ENCODE measurements at places on chromosomes 2 and 18. TPM values are rescaled to one million over a fixed set of nuclear protein-coding genes. Genes with fewer than 3 reads are reported as not detected.

GRCh38 chr2:158644139-158644538 lies 151.0 kb upstream of the DAPL1 start:
- peak overlapping the region; percentile 55 for H3K27ac ChIP-seq
- no peaks in the 10 kb centered on the region for H3K27me3 ChIP-seq
- no peak for DNase-seq
- H3K4me1 ChIP-seq: peaks cover 6% of the 10 kb centered on the region
- peaks cover 15% of the 10 kb centered on the region for H3K36me3 ChIP-seq

Gene ELMOD3
- 20.0 TPM for total RNA-seq

DNA sequence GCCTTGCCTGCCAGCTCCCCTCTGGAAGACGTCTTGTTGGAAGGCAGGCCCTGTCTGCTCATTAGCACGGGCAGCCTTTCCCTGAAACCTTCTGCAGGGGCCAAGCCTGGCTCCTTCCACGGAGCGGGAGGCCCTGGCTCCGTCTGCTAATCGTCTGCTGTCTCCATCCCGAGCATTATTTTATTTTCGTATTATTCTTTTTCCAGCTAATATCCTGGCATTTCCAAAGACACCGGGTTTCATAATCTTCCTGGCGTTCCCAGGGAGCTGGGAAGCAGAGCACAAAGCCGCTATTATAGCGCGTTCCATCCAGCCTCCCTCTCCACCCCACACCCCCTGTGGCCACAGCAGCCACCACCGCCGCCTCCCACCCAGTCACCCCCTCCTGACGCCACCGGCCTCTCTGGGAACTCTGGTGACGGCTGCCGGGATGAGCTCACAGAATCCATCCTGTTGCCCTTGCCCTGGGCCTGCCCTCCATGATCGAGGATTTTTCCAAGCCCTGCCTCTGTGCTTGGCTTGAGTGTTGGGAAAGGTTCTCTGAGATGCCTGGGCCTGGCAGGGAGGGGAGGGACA lies 125.5 kb downstream of the DYSF start:
- peak overlapping the region; percentile 23 for H3K27ac ChIP-seq
- no peak for DNase-seq
- H3K27me3 ChIP-seq: no peaks in the 10 kb centered on the region
- H3K4me3 ChIP-seq: no peak overlapping the region
- peaks cover 25% of the 10 kb centered on the region for H3K36me3 ChIP-seq

GRCh38 chr2:28046921-28047320 lies 156.4 kb downstream of the BABAM2 start:
- H3K27me3 ChIP-seq: no peaks in the 10 kb centered on the region
- H3K4me3 ChIP-seq: no peak overlapping the region
- H3K4me1 ChIP-seq: peaks cover 21% of the 10 kb centered on the region
- no peak for DNase-seq
- H3K36me3 ChIP-seq: peaks cover 5% of the 10 kb centered on the region

Gene CNTNAP5
- not detected for total RNA-seq

GRCh38 chr2:75146606-75147332 lies 52.6 kb downstream of the TACR1 start:
- DNase-seq: no peak
- no peak overlapping the region for H3K4me3 ChIP-seq
- H3K36me3 ChIP-seq: peaks cover 3% of the 10 kb centered on the region
- no peak overlapping the region for H3K27ac ChIP-seq
- H3K27me3 ChIP-seq: no peaks in the 10 kb centered on the region
- H3K4me1 ChIP-seq: peaks cover 17% of the 10 kb centered on the region

Gene RAB17
- total RNA-seq: 0.68 TPM

DNA sequence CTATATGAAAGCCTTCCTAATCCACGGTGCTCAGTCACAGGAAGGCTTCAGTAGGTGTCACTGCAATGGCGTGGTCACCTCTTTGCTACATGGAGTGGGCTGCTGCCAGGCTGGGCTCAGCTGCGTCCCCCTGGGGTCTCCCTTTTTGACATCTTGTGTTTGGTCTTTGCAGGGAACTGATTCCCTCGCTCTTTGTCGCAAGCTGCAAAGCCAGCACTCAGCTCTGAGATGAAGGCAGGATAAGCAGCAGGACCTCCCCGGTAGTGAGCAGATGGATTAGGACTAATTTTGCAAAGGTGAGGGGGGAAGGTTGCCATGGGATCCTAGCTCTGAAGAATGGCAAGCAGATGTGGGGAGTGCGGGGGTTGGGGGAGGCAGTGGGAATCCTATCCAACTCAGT lies 173.9 kb upstream of the ARL4C start:
- no peak overlapping the region for H3K27ac ChIP-seq
- no peaks in the 10 kb centered on the region for H3K27me3 ChIP-seq
- DNase-seq: no peak
- no peak overlapping the region for H3K4me3 ChIP-seq
- peaks cover 17% of the 10 kb centered on the region for H3K4me1 ChIP-seq
- peaks cover 3% of the 10 kb centered on the region for H3K36me3 ChIP-seq

Gene B3GNT7
- 1.9 TPM for total RNA-seq

Gene OSR1
- 32.3 TPM for total RNA-seq

DNA sequence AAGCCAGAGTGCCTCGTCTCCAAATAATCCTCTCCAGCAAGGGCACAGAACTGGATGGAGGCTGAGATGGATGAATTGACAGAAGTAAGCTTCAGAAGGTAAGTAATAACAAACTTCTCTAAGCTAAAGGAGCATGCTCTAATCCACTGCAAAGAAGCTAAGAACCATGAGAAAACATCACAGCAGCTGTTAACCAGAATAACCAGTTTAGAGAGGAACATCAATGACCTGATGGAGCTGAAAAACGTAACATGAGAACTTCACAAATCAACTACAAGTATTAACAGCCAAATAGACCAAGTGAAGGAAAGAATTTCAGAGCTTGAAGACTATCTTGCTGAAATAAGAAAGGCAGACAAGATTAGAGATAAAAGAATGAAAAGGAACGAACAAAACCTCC lies 32.3 kb downstream of the WDPCP start:
- peaks cover 22% of the 10 kb centered on the region for H3K36me3 ChIP-seq
- no peak overlapping the region for H3K27ac ChIP-seq
- no peak for DNase-seq
- peaks cover 18% of the 10 kb centered on the region for H3K4me1 ChIP-seq

- peaks cover 15% of the 10 kb centered on the region for H3K4me1 ChIP-seq
- no peak overlapping the region for H3K4me3 ChIP-seq
- H3K27ac ChIP-seq: no peak overlapping the region
These were observed 11.1 kb downstream of the CAVIN2 start for GRCh38 chr2:191835539-191836350.

DNA sequence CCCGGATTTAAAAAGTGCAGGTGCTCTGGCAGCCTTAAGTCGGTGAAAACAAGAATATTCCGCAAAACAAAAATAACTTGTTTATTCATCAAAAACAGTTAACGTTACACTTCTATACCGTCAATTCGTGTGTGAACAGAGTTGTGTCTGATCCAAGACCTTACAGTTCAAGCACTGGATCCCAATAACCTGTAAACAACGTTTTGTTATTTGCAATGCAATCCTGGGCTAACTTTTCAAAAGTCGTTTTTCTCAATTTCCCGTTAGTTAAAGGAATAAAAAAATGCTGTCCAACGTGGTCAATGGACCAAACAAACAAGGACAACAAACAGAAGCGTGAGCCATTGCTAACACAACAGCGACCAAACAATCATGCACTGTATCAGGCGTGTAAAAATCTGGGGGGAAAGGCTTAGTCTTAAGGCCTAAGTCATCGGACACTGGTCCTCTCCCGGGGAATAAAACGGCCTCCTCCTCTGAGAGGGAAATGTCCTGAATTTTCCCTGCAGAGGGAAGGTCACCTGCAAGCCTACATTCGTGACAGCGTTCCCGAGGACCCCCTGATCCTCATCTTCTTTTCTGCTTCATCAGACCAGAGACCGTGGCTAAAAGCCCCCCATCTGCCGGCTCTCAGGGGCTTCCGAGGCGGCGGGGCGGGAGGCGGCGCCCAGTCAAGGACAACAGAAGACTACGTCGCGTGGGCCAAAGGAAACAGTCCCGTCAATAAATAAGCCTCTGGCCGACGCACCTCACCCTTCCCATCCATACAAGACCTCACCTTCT lies 490 bp downstream of the NDUFS1 start:
- H3K4me3 ChIP-seq: peak overlapping the region; percentile 82
- no peak for DNase-seq
- H3K27me3 ChIP-seq: no peaks in the 10 kb centered on the region
- H3K27ac ChIP-seq: peak overlapping the region; percentile 99

GRCh38 chr18:49666045-49666775 lies 104.4 kb downstream of the LIPG start:
- peaks cover 17% of the 10 kb centered on the region for H3K4me1 ChIP-seq
- no peak for DNase-seq
- no peak overlapping the region for H3K4me3 ChIP-seq
- peaks cover 7% of the 10 kb centered on the region for H3K27me3 ChIP-seq
- H3K27ac ChIP-seq: no peak overlapping the region

GRCh38 chr2:185658750-185659149 lies 79.9 kb upstream of the FSIP2 start:
- H3K36me3 ChIP-seq: no peaks in the 10 kb centered on the region
- no peak overlapping the region for H3K27ac ChIP-seq
- DNase-seq: no peak
- no peaks in the 10 kb centered on the region for H3K4me1 ChIP-seq
- H3K27me3 ChIP-seq: no peaks in the 10 kb centered on the region

DNA sequence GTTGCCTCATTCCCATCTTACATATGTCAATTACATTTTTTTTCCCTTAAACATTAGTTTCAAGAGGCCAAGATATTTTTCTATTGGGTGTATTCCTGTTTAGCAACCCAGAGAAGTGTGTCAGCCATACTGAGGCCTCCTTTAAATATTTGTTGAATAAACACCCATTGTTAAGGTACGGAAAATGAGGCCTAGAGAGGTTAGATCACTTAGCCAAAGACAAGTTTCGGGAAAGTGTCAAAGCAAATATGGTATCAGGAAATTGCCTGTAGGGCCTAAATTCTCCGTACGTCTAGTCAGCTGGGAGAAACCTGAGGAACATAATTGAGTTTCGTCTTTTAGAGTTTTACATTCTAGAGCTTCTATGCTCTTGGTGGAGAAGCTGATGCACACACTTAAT lies 1138.3 kb downstream of the DPP10 start:
- no peak overlapping the region for H3K4me3 ChIP-seq
- no peaks in the 10 kb centered on the region for H3K36me3 ChIP-seq
- H3K4me1 ChIP-seq: no peaks in the 10 kb centered on the region
- DNase-seq: no peak
- no peak overlapping the region for H3K27ac ChIP-seq
- no peaks in the 10 kb centered on the region for H3K27me3 ChIP-seq

- no peak for DNase-seq
- no peaks in the 10 kb centered on the region for H3K36me3 ChIP-seq
- H3K4me3 ChIP-seq: no peak overlapping the region
- H3K4me1 ChIP-seq: peaks cover 2% of the 10 kb centered on the region
These were observed 20.2 kb downstream of the IL18RAP start for GRCh38 chr2:102442967-102443828.

Gene SCYGR4
- not detected for total RNA-seq

GRCh38 chr2:47038656-47039488 lies 116.2 kb downstream of the STPG4 start:
- no peak overlapping the region for H3K4me3 ChIP-seq
- DNase-seq: no peak
- peaks cover 62% of the 10 kb centered on the region for H3K4me1 ChIP-seq
- H3K27ac ChIP-seq: no peak overlapping the region

Gene SERPINB3
- not detected for total RNA-seq
